ENCODE measurements at places on chromosomes 7 and 10. TPM values are rescaled to one million over a fixed set of nuclear protein-coding genes. Genes with fewer than 3 reads are reported as not detected.

The MYH16 gene
- polyA plus RNA-seq = not detected

The LRRD1 gene
- not detected for polyA plus RNA-seq

- no peak for DNase-seq
Observed at GRCh38 chr10:132746801-132747625, 38.9 kb downstream of the NKX6-2 start.

DNA sequence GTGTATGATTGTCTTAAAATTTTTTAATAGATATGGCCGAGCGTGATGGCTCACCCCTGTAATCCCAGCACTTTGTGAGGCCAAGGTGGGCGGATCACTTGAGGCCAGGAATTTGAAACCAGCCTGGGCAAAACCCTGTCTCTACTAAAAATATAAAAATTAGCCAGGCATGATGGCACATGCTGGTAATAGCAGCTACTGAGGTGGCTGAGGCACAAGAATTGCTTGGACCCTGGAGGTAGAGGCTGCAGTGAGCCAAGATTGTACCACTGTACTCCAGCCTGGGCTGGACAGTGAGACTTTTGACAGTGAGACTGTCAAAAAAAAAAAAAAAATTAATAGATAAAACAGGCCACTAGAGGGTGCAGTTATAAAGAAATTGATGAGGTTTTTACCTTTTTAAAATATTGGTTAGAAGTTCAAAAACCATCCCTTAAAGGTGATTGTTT is 20.5 kb downstream of the NOM1 start:
- peak; percentile 26 for DNase-seq

The ASIC3 gene
- polyA plus RNA-seq = not detected

GRCh38 chr7:144439717-144440205 is 36.3 kb upstream of the NOBOX start:
- DNase-seq = no peak

The APBB1IP gene
- 44.1 TPM for polyA plus RNA-seq

DNA sequence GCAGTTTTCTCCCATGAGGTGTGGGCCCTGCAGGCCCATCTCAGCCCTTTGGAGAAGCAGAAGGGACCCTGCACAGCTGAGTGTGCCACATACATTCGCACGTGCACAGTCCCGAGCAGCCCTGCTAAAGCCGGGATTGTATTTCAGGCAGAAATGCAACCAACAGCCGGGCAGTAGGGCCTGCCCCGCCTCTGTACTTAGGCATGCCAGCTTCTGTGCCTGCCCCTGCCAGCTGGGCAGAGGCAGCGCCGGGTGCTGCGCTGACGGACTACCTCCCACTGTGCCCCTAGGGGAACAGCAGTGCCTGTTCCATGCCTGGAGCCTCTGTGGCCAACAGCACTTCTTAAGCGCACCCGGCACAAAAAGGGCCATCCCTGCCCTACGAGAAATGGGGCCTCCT is 170.3 kb downstream of the NEURL1 start:
- no peak for DNase-seq

- DNase-seq = no peak
Observed at GRCh38 chr10:81995254-81995653, 120.3 kb downstream of the NRG3 start.

GRCh38 chr7:25083201-25083600 is 41.9 kb downstream of the CYCS start:
- no peak for DNase-seq

DNA sequence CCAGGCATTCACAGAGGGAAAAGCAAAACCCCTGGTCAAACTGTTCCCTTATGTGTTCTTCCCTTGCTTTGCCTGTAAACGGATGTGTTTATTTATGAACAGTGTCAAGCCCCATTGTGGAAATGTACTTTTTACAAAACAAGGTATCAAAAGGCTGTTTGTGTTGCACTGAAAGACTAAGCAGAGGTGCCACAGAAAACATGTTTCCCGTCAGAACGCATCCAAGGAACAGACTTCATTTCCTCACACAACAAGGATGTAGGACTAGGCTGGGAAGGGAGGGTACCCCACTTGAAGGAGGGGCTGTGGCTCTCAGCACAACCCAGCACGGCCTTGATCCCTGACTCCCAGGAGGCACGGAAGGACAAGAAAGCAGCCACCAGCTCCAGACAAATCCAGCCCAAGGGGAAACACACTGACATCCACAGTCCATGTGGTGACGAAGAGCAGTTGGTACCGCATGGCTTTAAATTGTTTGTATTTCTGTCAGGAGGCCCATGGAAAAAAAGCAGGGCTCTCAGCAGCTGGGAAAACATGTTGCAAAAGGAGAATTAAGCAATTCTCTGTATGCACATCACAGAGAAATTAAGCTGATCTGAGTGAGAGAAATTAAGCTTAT is 85.6 kb downstream of the RNF216 start:
- no peak for DNase-seq

The CALU gene
- 23.5 TPM for polyA plus RNA-seq

DNA sequence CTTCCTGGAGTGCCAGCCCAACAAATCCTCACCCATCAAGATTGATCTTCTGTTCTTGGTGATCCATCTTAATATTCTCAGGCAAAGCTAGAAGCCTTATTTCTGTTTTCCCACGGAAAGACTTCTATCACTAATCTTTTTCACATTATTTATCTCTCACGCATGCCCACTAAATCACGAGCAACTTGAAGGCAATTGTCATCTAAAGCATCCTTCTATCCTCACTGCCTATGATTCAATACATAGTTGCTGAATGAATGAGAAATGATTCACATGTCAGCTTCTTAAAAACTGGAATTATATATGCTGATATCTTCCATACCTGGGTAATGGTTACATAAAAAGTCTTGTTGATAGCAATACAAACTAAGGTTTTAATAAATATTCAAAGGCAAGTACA is 12.6 kb upstream of the COL1A2 start:
- DNase-seq = no peak

The GNGT1 gene
- polyA plus RNA-seq = not detected

The UNC5B gene
- not detected for polyA plus RNA-seq

DNA sequence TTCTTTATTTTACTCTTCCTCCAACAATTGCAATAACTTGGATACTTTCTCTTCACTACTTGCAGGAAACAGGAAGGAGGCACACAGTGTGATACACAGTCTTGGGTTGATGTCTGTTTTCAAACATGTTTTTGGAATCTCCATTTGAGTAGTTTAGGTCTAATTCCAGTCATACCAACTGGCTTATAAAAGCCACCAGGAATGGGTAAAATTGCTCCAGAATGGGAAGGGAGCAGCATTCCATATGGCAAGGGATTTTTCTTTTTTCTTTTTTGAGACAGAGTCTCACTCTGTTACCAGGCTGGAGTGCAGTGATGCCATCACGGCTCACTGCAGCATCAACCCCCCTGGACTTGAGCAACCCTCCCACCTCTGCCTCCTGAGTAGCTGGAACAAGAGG is 545.1 kb upstream of the GALNT17 start:
- DNase-seq = no peak

DNA sequence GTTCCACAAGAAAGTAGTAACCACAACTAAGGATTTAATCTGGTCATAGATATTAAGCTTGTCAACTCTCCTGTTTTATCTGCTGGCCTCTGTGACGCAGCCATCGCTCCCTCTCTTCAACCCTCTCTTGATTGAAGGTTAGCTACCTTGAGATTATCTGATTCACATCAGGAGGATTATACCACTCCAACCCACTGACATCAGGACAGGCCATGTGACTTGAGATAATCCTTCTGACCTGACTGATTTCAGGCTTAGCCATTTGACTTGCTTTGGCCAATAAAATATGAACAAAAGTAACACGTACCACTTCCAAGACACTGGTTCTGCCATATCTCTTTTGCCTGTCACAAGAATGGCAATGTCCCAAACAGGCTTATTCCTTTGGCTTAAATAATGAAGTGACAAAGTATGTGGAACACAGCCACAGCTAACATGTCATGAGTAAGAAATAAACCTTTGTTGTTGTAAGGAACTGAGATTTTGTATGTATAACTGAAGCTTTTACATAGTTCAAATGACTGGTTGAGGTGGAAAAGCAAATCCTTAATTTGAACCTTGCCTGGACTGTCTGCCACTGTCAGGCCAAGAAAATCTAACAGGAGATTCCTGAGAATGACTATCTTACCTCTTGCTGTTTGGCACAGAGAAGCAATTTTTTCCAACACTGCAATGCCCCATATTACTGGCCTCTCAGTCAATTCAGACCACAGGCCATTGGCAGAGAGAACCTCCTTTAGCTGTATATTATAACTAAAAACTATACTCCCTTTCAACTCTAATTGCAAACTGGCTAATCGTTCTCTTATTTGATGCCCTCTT is 13.9 kb downstream of the ZNF438 start:
- DNase-seq = no peak
